Ascending aorta (tissue), 2 donors: ENCODE measurements at places on chromosomes 7 and 10. TPM values are rescaled to one million over a fixed set of nuclear protein-coding genes. Genes with fewer than 3 reads are reported as not detected.

The SEPTIN7 gene
- total RNA-seq, result 171 TPM

DNA sequence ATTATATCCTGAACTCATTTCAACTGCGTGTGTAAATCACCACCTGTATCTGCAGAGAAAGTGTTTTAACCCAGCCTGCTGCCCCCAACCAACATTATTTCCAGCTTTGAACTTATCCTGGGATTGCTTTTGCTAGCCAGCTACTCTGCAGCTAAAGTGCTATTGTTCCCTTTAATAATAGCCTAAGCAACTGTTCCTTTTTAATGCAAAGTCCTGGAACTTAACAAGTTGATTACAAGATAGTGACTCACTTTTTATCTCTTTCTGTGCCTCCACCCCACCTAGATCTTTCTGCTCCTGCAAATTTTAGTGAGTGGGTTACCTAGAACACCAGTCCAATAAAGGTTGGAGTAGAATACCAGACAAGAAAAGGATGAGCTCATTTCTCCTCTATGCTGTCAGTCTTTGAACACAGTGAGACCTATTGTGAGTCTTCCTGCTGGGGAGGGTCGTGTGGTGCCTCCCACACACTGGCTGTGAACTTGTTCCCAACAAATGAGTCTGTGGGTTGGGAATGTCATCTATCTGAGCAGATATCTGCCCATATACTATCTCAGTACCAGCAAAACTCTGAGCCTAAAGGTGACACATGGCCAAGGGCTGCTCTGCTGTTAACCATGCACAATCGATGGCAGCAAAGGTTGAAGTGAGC is 137.7 kb downstream of the FAM204A start:
- no peak for DNase-seq

DNA sequence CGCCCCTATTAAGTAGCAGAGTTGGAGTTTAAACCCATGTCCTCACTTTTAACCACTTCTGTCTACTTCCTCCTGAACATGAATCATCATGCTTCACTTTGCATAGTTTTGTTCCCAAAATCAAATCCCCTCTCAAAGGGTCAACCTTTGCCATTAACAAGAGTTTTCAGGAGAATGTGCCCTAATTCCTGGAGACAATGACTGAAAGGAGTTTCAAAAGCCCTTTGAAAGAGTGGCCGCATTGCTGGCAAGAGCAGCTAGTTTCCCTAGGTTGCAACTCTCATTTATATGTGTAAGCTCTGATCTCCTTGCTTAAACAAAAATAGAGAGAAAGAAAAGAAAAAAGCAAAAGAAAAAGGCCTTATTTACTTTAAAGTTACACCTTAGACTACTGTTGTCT is 9.2 kb downstream of the LGI1 start:
- no peak for DNase-seq

DNA sequence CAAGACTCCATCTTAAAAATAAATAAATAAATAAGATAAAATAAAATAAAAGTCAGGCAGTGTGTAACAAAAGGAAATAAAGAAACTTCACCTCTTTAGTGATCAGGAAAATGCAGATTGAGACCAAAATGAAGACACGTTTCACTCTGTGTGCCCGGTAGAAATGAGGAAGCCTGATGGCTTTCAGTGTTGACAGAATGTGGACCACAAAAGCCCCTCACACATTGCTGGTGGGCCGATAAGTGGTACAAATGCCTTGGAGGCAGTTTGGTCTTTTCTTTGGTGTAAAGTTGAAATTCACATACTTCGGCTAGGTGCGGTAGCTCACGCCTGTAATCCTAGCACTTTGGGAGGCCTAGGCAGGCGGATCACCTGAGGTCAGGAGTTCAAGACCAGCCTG is 44.5 kb upstream of the PFKFB3 start:
- no peak for DNase-seq

DNA sequence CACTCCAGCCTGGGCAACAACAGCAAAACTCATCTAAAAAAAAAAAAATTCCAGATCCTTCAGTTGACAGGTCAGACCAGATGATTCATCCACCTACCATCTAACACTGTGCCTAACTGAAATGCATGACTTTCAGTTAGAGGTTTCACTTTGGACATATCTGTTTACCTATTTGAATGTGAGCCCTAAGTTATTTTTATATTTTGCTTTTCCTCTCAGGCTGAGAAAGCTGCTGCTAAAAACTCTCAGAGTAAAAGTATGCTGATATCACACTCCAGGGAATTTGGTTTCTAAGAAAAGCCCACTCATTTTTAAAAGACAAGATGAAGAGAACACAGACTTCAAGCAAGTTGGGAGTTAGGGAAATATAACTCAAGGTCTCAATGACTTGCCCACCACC is 126.0 kb downstream of the SGMS1 start:
- DNase-seq, result no peak

DNA sequence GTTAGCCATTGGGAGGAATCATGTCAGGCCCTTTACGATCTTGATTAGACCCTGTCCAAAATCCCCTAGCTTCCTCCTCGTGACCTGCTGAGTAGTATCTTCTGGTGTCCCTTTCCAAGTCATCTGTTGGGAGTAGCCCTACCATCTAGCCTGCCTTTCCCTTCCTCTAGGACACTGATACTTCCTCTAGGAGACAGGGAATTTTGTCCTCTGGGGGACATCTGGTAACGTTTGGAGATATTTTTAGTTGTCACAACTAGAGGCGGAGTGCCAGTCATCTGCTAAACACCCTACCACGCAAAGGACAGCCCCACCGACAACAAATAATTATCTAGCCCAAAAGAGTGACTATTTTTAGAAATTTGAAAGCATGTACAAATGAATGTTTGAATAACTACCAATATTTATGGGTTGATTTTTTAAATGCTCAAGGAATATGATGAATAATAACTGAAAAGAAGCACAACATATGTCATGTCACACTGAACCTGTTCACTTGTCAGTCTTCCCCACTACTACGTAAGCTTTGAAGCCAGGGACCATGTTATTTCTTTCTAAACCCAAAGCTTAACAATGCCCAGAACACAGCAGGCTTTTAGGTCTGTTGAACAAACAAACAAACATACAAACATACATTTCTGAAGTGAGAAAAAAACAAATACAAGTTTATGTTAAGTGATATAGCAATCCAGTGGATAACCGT is 105.9 kb downstream of the ARHGAP12 start:
- no peak for DNase-seq

GRCh38 chr10:59108296-59108870 is 68.1 kb upstream of the PHYHIPL start:
- no peak for DNase-seq
